ENCODE measurements at places on chromosomes 6 and 20.

GRCh38 chr6:154473324-154473723 lies 37.2 kb downstream of the CNKSR3 start:
- no peak for DNase-seq

DNA sequence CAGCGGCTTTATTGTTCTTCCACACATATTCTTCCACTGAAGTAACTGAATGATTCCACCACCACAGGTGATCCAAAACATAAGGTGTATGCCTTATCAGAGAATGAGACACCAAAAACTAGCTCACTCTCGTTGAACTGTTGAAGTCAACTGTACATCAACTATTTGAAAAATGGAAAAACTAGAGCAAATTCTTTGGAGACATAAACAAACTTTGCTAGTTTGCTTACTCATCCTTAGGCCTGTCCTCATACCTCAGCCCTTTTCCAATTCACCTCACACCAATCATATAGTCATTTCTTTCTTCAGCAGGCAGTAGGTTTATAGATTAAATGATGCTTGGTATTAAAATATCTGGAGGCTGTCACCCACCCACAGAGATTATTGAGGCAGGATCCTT lies 77.1 kb upstream of the RNF217 start:
- DNase-seq, result no peak

DNA sequence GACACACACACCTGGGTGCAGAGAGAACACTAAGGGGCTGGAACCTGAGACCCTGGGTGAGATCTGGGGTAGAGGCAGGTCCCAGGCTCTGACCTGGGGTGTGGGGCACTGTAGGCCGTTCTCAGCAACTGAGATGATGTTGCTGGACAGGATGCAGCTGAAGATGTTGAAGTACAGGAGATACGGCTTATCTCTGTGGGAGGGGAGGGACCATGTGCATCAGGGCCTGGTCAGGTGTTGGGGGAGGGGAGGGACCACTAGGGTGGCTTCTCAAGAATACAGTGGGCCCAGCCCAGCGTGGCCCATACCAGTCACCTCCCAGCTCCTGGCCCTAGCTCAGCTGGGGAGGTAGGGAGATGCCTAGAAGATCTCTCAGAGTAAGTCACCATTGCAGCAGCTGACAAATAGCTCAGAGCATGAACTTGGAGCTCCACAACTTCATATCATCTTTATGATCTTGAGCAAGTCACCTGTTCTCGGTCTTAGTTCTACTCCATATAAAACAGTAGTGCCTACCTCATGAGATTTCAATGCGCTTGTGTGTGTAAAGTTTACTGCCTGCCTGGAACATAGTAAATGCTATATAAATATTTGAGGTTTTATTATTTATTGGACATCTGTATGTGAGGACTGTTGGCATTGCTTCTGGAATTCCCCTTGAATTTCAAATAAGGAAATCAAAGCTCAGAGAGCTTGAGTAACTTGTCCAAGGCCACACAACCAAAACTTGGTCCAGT lies 3.8 kb downstream of the SLC44A4 start:
- DNase-seq, result no peak

DNA sequence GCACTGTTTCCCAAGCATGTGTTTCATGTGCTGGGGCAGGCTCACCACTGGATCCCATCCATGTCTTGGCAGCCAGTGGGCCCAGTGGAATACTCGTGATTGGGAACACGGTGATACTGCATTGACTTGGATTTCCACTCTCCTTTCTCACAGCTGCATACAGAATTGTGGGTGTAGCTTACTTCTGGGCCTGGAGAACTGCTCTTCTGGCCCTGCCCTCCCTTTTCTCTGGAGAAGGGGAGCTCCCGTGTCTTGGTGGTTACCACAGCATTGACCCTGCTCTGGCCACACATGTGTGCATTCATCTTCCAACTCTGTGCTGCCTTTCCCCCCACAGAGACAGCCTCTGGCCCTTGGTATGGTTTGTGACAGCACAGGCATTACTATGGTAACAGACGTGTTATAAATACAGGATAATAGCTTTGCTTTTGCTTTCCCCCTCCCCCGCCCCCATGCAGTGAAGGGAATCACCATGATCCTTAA lies 21.6 kb downstream of the SOBP start:
- DNase-seq, result no peak

DNA sequence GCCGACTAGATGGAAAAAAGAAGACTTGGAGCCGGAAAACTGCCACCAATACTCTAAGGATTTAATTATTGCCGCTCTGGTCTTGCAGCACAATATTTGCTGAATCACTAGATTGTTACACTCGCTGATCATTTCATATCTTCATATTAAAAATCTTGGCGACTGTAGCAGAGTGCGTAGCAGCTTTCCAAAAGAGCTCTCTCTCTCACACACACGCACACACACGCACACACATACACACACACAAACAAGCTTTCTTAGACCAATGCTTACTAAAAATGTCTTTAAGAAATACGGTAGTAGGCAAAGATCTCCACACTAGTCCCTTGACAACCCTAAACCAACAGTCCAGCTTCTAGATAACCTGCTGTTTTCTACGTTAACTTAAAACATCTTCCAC lies 7.7 kb downstream of the GRIK2 start:
- no peak for DNase-seq

DNA sequence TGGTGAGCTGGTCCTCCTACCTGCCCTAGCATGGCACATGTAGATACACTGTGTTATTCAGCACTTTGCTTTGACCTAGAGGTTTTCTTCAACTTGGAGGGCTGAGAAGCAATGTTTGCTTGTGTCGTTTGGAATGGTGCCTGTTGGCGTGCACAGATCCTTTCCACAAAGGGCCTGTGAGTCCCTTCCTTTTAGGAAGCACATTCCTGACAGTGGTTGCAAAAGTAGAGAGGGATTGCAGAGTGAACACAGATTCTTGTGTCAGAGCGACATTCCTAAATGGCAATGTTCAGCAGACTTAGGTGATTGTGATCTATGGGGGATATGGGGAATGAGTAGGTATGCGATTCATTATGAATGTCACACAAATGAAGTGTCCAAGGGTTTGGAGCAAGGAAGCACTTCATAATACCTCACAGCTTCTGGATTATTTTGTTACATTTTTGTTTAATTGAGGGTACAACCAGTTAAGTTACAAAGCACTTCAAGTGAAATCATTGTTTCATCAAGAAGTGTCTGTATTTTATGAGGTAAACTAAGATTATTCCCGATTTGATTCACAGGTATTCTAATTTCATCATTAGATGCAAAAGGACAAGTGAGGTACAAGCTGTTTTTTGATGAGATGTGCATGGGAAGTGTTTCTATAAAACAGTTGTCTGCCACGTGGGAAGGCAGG lies 713 bp upstream of the RNF144B start:
- DNase-seq, result no peak

DNA sequence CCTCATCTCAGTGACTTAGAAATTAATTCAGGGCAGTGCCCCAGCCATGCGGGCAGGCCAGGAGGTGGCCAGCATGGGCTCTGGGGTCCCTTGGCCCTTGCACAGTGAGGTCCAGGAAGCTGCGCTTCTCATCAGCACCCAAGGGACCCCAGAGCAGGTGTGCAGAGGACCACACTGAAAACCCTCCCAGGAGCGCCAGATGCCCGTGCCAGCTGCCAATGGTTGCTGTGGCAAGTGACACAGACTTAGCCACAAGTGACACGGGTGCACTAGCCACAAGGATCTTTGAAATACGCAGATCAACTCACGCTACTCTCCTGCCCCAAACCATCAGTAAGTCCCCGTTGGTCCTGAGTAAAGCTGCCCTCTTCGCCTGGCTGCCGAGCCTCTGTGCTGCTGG lies 88.1 kb downstream of the ERMARD start:
- DNase-seq, result no peak

DNA sequence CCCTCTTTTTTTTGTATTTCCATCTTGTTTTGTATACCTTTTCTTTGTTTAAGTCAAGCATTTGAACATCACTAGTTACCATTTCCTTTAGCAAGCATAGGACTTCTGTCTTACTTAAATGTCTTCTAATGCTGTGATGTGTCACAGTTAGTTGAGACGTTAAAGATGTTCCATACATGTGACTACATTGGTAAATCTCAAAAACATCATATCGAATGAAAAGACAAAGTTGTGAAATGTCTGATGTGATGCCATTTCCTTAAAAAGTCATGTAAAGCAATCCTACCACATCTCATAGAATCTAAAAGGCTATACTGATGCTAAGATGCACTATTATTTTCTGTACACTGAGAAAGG lies 26.8 kb downstream of the SLC16A10 start:
- DNase-seq, result no peak

DNA sequence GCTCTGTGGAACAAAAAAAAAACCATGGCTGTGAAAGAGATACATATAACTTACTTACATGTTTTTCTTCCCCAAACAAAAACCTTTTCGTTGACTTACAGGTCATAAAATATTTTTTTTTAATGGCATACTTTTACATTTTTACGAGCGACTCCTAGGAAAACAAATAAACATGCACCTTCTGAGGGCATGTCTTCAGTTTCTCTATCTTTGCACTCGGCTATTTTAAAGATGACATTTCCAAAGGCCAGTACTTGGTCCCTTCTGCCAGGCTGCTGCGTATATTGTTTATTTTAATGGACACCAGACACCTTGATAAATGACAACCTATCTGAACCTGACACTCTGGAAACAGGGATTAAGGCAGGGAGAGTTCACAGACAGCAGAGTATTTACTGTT lies 49.4 kb downstream of the PIGU start:
- no peak for DNase-seq
